ENCODE measurements at places on chromosomes 5 and 9.

- DNase-seq, result no peak
Measured at GRCh38 chr9:20014168-20014567, 225.3 kb upstream of the SLC24A2 start.

DNA sequence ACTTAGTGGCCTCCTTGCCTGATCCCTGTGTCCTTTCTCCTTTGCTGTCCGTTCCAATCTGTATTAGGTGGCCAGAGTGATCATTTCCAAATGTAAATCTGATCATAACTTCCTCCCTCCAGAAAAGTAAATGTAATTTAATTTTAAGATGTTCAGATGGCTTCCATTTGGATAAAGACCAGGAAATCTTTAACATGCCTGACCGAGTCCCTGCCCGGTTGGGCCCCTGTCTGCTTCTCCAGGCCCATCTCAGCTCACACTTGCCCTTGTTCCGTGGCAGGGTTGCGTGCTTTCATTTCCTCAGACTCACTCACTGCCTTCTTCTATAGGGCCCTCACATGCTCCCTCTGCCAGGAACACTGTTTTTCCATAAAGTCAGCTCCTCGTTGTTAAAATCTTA, 7.6 kb downstream of the MAP3K1 start:
- no peak for DNase-seq

DNA sequence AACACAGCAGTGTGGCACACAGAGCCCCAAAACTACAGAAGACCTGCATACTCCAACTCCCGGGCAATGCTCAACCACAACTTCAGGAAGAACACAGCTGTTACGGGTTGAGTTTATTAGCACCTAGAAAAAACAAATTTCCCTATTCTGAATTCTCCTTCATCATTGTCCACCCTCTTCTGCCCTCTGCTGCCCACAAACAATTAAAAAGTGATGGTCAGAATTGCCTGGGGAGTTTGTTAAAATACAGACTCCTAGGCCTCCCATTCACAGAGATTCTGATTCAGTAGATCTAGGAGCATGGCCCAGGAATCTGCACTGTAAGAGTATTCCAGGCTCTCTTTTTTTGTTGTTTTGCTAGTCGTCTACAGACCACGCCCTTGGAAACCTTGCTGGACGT, 310.6 kb downstream of the NDUFS4 start:
- DNase-seq, result no peak

GRCh38 chr5:40160435-40160834, 519.3 kb upstream of the PTGER4 start:
- no peak for DNase-seq

All from right lobe of liver (tissue), 6 donors.